ENCODE measurements at places on chromosomes 4 and X.

- DNase-seq: no peak
Measured at GRCh38 chr4:26839534-26839951, 21.1 kb upstream of the STIM2 start.

DNA sequence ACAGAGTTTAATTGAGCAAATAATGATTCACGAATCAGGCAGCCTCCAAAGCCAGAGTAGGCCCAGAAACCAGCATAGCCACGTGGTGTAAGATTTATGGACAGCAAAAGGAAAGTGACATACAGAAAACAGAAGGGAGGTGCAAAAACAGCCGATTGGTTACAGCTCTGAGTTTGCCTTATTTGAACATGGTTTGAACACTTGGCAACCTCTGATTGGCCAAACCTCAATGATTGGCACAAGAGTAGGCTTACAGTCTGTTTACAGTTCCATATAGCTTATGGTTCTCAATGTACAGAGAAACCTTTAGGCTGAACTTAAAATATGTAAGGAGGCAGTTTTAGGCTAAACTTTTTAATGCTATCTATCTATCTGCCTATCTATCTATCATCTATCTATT is 394.8 kb downstream of the CFAP47 start:
- no peak for DNase-seq

GRCh38 chrX:130625386-130625785 is 223.6 kb downstream of the RBMX2 start:
- DNase-seq: no peak

DNA sequence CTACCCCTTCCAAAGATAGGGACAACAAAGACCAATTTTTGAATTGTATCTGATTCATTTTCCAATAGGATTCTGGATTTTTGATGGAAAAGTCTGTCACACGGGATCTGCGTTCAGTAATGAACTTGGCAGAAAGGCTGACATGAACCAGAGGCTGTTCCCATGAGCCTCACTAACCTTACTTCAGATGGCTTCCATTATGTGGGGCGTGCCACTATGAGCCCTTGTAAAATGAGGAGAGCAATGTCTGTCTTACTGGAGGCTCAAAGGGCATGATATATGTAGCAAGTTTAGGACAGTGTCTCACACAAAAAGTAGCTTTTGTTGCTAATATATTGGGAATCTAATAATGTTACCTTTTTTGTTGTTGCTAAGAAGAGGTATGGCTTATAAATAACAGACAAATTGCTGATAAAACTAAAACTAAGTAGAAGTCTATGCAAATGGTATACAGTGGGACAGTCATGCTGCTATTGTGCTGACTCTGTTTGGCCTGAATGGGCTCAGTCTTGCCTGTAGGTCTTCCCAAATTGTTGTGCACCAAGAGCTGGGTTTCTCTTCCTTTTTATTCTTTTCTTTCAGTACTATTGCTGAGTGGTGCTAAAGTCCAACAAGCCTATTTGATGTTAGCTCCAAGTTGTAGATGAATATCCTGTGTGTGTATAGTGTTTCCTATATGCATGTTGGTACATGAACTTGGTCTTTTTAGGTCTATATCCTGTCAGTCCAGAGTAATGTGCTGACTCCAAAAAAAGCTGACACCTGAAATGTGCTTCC is 132.1 kb downstream of the SPRY1 start:
- DNase-seq: no peak

- no peak for DNase-seq
Measured at GRCh38 chr4:6694177-6694901, 661 bp downstream of the S100P start.

DNA sequence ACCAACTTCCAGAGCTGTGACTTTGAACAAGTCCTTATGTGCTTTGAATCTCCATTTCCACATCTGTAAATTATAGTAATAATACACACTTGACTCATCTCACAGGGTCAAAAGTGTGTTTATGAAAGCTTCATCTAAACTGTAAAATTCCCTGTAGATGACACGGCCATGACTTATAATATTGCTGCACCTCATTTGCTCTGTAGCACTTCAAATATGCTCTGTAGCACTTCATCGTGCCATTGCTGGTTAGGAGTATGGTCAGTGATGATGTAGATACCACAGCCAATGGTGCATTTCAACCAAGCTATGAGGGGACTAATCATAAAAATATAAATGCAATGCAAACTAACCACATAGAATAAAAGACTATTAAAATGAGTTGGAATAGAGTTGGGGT is 318.6 kb downstream of the ANK2 start:
- DNase-seq: no peak

GRCh38 chrX:101399825-101400224 is 7.9 kb downstream of the GLA start:
- no peak for DNase-seq

DNA sequence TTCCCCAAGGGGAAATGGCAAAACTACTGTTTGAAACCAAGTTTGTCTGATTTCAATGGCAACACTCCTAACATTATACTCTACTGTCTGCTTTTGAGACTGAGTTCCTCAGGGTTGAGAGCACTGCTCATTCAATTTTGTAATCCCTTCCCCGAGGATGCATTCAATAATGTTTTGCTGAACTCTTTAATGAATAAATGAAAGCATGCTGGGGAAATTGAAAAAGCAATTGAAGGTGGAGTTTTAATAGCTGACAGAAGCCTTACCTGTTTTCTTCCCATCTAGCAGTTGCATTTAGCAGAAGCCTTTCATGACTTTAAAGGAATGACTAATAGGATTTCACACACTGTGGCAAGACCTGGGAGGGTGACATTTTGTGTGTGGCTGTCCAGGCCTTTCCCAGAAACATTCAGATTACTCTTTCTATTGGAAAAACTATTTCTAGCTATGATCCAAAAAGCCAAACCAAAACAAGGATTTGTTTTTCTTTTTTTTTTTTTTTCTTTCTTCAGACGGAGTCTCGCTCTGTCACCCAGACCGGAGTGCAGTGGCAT is 45.1 kb downstream of the DTHD1 start:
- DNase-seq: no peak

DNA sequence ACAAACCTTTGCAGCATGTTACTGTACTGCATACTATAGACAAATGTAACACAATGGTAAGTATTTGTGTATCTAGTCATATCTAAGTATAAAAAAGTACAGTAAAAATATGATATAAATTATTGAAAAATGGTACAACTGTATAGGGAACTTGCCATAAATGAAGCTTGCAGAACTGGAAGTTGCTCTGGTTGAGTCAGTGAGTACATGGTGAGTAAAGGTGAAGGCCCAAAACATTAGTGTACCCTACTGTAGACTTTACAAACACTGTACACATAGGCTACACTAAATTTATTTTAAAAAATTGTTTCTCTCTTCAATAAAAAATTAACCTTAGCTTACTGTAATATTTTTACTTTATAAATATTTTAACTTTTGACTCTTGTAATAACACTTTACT is 25.8 kb downstream of the SPIN3 start:
- no peak for DNase-seq

- DNase-seq: no peak
Measured at GRCh38 chrX:153981771-153982533, 9.4 kb downstream of the TMEM187 start.

Data from A549 (cell line).